ENCODE measurements at places on chromosomes 5 and 9.

GRCh38 chr9:2228132-2228531 lies 213.0 kb downstream of the SMARCA2 start:
- DNase-seq = no peak

- no peak for DNase-seq
These were observed 174.5 kb upstream of the RAD23B start for GRCh38 chr9:107108342-107109130.

- DNase-seq = no peak
These were observed 9.6 kb downstream of the ENG start for GRCh38 chr9:127844821-127845359.

DNA sequence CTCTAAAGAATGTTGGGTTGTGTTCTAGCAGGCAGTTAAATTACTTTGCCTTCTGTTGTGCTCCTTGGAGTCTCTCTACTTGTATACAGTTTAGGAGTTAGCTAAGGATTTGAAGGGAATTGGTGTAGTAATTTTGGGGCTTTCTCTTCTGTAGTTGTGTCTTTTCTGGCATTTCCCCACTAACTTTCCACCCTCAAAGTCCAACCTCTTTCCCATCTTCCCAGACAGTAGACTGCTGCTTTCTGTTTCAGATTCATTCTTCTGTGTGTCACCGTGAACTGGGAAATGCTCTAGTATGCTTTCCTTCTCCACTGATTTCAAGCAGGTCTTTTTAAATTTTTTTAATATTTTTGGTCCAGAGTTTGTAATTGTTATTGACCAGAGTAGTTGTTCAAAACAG lies 4.5 kb upstream of the ANGPTL2 start:
- DNase-seq = no peak

DNA sequence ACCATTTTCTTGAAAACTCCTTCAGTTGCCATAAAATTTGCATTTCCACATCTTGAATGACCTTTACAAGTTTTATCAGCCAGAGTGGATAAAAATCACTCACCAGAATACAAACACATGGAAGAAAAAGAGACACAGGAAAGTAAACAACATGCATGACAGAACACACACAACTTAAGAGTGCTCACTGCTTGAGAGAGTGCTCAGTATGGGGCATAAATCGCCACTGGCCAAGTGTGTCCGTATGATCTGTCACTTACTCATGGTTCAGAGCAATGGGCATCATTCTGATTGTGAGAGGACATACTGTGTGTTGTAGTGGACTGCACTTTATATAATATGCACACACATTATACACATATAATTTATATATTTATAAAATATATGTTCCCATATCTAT lies 155.6 kb upstream of the NTRK2 start:
- DNase-seq = no peak

DNA sequence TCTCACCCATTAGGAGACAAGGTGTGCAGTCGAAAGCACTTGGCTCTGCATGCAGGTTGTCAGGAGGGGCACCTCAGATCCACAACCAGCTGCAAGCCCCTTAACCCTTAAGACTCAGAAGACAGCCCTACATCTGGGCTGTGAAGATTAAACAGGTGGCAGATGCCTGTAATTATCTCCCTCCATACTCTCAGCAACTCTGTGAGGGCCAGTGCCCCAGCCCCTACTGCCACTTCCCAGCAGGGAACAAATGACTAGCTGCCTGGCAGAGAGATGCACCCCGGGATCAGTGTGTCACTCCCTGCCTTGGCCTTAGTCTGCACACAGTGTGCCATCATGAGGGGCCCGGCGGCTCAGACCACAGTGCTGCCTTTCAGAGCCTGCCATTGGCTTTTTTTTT lies 42.0 kb downstream of the CRB2 start:
- DNase-seq = no peak

Data from stimulated activated CD4-positive, alpha-beta T cell treated with anti-CD3 and anti-CD28 coated beads, Interleukin-1b, Interleukin-23, amount 100 ng/mL, for 1 hour (primary cell).